ENCODE measurements at places on chromosomes 4 and X.
A peak's percentile ranks its signal among the peaks of the same experiment; 100 is the strongest.

DNA sequence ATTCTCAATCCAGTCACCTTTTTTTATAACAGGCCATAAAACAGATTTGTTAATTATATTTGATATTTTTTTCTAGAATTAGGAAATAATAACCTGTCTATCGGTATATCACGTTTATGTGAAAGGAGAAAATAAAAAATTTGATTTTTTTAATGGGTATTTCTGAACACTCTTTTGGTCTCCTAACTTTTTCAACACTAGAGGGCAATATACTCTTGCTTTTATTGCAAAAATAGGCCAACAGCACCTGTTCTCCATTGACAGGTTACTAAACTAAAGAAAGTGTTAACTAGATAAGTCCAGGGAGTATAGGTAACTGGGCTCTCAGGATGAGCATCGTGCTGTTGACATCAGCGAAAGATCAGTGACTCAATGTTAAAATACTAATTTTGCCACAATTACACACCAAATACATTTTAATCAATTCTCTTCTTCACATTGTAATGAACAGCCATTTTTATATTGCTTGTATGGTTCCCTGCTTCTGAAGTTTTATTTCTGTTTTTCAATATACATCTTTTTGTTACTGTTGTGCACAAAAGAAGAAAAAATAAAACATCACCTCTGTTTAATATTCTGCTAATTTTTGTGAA is 22.8 kb downstream of the NDST4 start:
- DNase-seq = peak; percentile 21

DNA sequence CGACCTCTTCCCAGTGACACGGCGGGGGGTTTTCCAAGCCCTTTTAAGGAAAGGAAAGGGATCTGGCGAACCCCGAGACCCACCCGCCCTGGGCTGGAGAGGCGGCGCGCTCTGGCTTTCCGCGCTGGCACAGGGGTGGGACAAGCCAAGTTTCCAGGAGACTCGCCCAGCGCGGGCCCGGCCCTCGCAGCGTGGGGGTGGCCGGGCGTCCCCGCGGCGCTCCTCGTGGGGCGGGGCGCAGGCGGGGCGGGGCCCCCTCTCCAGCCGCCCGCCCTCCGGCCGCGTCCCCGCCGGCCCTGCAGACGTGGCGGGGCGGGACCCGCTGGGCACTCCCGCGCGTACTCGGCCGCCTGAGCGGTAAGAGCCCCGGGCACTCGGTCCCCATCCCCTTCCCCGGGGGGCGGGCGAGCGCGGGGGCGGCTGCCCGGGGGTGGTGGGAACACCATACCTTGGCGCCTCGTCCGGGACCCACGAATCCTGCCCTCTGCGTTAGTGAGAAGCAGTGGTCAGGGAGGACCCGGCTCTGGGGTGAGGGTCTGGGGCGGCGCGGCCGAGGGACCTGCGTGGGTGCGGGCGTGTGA is at the start of gene FAM114A1:
Gene FAM114A1, plus strand, starts transcription at position 329 of the 581 bp plus-strand sequence. CDS start 10,273 bp downstream, outside the sequence.
- DNase-seq = no peak

- no peak for DNase-seq
Observed at GRCh38 chr4:16672421-16672820, 226.0 kb downstream of the LDB2 start.

- no peak for DNase-seq
Observed at GRCh38 chr4:132101526-132101925, 1047.6 kb upstream of the PCDH10 start.

GRCh38 chr4:106046083-106046482 is 150.8 kb downstream of the NPNT start:
- no peak for DNase-seq

DNA sequence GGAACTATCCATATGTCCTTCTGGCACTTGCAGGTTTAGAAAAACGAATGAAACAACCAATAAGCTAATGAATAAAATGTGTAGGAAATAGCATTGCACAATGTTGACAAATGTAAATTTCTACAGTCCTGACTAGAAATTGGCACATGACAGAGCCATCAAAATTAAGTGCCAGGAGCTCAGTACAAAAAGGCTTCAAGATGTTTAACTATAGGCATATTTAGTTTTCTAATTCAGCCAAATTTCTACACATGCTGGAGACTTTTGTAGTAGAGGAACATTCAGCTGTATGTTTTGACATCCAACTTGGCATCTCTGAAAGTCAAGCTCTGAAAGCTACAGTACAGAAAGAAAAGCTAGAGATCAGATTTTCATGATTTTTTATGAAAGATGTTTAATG is 1999.4 kb upstream of the AGA start:
- DNase-seq = no peak

- no peak for DNase-seq
Observed at GRCh38 chr4:140704964-140705363, 51.2 kb downstream of the TBC1D9 start.

DNA sequence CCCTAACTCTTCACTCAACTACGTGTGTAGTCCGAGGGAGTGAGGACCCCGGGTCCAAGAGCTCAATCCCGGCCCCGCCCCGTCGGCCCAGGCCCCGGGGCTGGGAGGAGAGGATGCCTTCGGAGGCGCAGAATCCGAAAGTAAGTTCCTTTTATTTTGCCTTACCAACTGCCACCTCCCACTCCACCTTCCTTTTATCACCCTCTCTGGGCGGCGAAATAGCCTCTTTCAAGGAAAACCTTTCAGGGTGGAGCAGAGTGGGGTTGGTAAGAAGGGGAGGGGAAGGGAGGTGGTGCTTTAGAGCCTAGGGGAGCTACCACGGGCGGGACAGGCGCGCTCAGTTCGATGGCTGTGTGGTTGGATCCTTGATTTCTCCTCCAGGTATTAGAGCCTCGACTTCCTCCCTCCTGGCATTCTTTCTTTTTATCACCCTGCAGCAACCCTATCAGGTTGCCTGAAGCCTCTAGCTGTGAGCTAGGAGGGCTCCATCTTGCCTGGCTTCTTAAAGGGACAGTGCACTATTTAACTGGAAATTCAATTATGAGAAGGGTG is 191.2 kb downstream of the RRAGB start:
- no peak for DNase-seq

DNA sequence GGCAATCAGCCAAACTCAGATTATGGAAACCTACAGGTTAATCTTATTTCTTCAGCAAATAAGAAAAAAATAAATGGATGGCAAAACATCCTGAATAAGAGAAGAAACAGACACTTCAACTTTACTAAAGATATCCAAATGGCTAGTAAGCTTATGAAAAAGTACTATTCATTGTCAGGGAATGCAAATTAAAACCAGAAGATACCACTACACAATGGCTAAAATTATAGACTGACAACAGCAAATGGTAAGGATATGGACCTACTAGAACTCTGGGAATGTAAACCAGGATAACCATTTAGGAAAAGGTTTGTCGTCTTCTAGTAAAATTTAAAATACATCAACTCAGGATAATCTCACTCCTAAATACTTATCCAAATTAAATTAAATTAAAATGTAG is 24.3 kb downstream of the GRSF1 start:
- DNase-seq = no peak

DNA sequence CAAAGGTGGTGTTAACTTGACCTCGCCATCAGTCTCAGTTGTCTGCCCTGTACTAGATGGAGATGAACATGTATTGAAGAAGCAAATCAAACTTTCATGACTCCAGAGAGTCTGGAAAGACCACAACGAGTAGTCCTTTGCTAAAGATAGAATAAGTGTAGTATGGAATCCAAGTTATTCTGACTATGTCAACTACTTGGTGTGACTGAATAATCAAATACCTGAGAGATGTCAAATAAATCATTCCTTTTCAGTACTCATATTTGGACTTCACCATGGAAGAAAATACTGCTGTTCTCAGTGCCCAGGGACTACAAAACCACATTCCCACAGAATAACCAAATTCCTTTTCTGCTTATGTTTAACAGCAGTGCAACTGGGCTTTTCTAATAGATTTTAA is 161.2 kb upstream of the SPRY1 start:
- no peak for DNase-seq

DNA sequence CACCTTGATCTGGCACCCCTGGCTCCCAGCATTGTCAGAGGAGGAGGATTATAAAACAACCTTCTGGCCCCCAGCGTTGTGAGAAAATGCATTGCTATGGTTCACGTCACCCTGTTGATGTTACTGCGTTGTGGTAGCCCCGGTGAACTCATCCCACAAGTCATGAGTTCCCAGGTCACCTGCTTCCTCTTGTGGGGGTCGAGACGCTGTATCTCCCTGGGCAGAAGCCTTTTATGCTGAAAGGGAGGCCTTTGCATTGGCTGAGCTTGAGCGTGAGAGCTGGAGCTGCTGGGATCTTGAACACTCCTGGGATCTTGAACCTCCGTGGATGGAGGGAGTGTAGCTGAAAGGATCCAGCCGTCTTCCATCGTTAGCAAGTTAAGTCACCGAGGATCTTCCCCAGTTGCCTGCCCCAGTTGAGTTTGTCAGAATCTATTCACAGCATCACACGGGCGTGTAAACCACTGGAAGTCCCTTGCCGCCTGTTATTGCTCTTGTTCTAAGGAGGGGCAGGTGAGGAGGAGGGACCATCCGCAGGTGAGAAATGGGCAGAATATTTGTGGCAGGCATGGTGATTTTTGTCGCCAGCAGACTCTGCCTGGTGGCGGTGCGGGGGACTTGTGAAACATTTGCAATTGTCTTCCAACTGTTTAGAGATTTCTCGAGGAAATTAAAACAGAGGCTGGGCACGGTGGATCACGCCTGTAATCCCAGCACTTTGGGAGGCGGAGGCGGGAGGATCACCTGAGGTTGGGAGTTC is 299.9 kb downstream of the ASMT start:
- no peak for DNase-seq

DNA sequence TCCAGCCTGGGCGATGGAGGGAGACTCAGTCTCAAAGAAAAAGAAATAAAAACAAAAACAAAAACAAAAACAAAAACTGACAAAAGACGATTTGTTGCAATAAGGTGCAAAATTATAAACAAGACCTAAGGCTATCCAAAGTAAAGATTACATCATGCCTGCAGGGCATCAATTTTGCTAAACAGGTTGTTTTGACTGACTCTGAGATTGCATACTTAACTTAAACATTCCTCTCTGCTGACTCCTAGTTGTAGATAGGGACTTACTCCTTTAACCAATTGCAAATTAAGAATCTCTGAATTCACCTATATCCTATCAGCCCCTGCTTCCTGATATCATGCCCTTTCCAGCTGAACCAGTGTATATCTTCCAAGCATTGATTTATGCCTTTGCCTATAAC is 2687.3 kb downstream of the PCDH7 start:
- DNase-seq = no peak

GRCh38 chrX:42524379-42524778 is 253.6 kb downstream of the PPP1R2C start:
- DNase-seq = no peak

GRCh38 chr4:78653655-78654054 is 102.1 kb downstream of the ANXA3 start:
- DNase-seq = no peak

DNA sequence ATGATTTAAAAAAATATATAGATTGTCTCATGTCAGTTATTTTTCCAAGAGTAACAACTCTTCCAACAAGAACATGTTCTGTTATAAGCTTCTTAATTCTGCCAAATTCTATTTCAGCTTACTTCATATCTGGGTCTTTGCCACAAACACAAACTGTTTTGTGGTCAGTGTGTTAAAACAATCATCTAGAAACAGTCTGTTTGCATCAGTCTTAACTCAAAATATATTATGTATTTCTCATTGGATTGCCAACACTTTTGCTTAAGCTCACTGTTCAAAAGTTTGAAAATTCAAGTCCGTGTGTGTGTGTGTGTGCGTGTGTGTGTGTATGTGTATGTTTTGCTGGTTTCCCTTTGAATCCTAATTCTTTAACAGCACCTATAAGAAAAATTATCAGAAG is 752.3 kb upstream of the NDST4 start:
- no peak for DNase-seq

GRCh38 chr4:69907151-69907550 is 23.7 kb upstream of the CSN1S1 start:
- DNase-seq = no peak

- no peak for DNase-seq
Observed at GRCh38 chr4:56480691-56481090, 13.3 kb downstream of the SRP72 start.

- no peak for DNase-seq
Observed at GRCh38 chr4:3364199-3364598, 71.4 kb downstream of the RGS12 start.

- no peak for DNase-seq
Observed at GRCh38 chr4:113316879-113317278, 267.4 kb downstream of the ANK2 start.

DNA sequence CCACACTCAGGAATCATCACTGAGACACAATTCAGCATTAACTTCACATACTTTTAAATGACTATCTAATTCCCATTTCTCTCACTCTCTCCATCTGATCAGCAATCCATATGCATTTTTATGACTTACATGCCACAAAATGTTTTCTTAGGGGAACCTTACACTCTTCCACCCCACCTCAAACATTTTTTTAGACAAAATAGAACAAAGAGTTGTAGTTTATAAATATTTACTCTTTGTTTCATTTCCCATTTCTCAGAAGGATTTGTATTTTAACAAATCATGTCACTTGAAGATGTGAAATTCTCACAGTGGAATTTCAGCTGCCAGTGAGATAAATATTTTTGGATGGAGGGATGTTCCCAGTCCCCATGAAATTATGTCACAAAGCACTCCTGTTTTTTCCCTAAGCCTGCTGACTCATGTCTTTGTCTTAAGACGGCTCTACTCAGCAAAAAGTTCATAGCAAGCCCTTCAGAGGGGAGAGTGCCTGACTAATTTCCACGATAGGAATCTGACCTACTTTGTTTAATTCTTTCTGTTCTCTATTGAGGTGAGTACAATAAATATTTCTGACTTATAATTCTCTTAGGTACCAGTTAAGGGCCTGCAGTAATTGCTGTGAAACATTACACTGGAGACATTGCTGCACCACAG is 257.7 kb downstream of the THOC2 start:
- no peak for DNase-seq

DNA sequence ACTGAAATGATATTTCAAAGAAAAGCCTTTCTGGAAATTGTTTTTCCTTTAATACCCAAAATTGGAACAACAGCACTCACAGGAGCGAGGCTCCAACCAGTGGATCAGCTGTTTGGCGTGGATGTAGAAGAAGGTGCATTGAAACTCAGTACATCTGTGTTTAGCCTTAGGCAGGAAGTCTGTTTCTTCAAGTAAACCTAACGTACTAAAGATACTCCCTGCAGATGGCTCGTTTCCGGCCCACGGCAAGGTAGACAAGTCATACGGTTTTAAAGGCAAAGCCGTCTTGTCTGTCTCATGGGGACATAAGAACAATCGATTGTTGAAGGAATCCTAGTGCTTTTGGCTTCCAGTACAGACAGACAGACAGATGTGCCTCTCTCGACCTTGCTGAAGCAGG is 50.0 kb upstream of the CLCN4 start:
- DNase-seq = peak; percentile 5

- DNase-seq = no peak
Observed at GRCh38 chrX:9746148-9746888, 19.3 kb downstream of the GPR143 start.

- no peak for DNase-seq
Observed at GRCh38 chr4:184816962-184817361, 8.8 kb downstream of the ACSL1 start.

- DNase-seq = no peak
Observed at GRCh38 chr4:82885410-82885809, 5.5 kb downstream of the SEC31A start.

DNA sequence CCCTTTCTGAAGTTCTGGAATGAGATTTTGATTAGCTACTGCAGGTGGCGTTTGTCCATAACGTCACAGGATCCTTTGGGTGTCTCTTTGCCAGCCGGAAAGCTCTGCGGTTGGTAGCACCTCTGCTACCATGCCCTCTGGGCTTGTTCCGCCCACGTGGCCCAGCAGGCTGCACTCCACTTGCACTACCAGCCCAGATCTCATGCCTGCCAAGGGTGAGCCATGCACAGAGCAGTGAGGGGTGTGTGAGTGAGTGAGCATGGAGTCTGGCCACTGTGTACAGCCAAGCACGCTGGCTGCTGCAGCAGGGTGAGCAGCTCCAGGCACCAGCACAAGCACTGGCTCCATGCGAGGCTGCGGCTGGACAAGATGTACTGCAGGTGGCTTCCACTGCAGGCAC is 6.6 kb upstream of the HNRNPD start:
- DNase-seq = no peak

Data from NCI-H2171 (cell line).